Dermis microvascular lymphatic vessel endothelial cell (primary cell): ENCODE measurements at places on chromosomes 4 and X.

DNA sequence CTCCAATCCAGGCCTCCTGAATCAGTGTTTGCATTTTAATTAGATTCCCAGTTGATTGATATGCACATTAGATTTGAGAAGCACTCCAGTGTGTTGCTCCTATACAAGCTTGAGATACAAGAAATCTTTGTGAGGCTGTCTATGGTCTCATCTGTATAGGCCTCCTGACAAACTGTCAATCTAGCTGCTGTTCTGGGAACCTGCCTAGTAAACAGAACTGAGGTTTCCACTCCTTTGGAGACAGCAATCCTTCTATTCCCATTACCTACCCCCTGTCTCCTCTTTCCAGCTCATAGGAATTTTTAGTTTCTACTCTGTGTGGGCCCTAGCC, 306.1 kb upstream of the EMCN start:
- DNase-seq, result no peak

GRCh38 chr4:170374770-170375169, 285.0 kb upstream of the AADAT start:
- no peak for DNase-seq

GRCh38 chrX:137646472-137646871, 80.5 kb downstream of the ZIC3 start:
- DNase-seq, result no peak

- DNase-seq, result no peak
Observed at GRCh38 chr4:6017030-6017429, 1.2 kb downstream of the C4orf50 start.

DNA sequence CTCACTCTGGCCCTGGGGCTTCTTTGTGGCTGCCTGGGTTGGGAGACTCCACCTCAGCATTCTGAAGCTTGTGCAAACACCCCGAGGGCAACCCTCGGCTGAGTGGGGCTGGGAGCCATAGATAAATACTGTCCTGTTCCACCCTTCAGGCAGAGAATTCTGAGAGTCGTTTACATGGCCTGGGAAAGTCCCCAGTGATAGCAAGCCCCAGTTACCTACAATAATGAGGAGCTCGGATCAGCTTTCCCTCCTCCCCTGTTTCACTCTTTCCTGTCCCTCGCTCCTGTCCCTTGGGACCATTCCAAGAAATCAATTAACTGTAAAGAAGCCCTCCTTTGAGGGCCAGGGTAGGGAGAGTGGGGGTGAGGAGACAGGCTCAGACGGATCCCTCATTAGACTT, 31.6 kb upstream of the DDX3X start:
- no peak for DNase-seq

GRCh38 chr4:1716065-1716945, 4.2 kb upstream of the SLBP start:
- no peak for DNase-seq

DNA sequence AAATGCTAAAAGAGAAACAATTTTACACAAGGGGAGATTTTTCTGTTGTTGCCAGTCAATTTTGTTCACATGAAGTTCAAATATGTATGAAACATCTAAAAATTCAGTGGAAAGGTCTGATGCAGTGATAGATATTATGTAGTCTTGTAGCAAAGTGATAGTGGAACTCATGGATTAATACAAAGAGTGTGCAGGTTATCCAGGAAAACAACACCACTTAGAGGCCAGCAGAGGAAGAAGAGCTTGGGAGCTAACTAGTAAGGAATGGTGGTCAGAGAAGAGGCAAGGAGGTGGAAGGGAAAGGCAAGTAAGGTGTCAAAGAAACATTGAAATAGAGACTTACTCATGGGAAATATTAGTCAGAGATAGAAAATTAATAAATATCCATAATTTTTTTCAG, 395.6 kb downstream of the MAPK10 start:
- peak; percentile 40 for DNase-seq

- DNase-seq, result peak; percentile 0
Observed at GRCh38 chrX:24902806-24903205, 113.0 kb downstream of the ARX start.

DNA sequence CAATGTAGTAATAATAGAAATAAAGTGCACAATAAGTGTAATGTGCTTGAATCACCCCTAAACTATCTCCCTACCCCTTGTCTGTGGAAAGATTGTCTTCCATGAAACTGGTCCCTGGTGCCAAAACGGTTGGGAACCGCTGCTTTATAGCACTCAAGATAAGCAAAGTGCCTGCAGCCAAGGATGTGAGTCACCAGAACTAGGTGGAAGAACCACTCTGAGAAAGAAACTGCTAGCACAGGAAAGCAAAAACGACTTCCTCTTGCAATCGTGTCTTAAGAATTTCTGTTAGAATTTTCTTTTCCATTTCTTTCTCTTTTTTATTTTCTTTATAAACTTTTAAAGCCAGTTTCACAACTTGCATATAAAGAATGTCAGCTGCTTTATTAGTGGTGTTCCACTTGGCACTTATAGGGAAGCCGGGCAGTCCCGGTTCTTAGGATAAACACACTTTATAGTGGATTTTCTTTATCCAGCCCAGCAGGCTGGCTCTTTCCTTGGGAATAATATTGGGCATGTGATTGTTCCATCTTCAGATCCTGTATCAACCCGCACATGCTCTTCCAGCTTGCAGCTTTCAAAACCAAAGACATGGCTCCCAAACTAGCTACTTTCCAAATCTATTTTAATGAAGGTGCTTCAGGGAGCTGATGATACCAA, 32.3 kb upstream of the CXCL8 start:
- DNase-seq, result peak; percentile 83

DNA sequence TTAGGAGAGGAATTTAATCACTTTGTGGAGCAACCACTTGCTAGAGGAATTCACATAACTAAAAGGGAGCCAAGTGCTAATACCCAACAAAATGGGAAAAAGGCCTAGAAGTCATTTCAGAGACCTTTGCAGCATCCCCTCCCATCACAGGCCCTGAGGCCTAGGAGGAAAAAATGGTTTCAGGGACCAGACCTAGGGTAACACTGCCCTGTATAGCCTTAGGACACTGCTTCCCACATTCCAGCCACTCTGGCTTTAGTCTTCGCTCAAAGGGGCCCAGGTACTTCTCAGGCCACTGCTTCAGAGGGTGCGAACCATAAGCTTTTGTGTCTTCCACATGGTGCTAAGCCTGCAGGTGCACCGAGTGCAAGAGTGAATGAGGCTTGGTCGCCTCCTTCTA, 19.1 kb downstream of the SPANXN2 start:
- no peak for DNase-seq

GRCh38 chr4:120680647-120681228, 241.8 kb downstream of the PRDM5 start:
- DNase-seq, result no peak

- no peak for DNase-seq
Observed at GRCh38 chr4:54709400-54709799, 51.6 kb downstream of the KIT start.

DNA sequence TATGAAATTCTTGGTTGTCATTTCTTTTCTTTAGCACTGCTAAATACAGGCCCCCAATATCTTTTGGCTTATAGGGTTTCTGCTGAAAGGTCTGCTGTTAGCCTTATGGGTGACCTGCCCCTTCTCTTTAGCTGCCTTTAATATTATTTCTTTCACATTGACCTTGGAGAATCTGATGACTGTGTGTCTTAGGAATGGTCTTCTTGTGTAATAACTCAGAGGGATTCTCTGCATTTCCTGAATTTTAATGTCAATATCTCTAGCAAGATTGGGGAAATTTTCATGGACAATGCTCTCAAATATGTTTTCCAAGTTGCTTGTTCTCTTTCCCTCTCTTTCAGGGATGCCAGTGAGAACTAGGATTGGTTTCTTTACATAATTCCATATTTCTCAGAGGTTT, 292.4 kb downstream of the SLC7A11 start:
- DNase-seq, result no peak

DNA sequence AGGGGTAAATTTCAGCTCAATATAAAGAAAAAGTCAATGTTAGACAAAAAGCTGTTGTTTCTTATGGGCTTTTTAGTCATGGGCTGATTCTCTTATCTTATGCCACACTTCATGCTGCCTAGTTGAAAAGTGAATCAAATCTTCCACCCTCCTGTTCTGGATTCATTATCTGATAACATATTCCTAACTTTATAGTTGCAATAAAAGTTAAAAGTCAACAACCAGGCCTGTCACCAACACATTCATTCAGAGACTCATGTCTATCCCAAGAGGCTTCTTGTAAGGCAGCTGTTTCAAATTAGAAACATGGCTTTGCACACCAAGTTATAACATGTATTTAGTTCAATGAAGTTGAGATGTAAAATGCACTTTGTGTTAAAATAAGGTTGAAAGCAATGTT, 243.8 kb downstream of the ADAMTS3 start:
- no peak for DNase-seq
